ENCODE measurements at places on chromosomes 13 and 19.
A peak's percentile ranks its signal among the peaks of the same experiment; 100 is the strongest.

DNA sequence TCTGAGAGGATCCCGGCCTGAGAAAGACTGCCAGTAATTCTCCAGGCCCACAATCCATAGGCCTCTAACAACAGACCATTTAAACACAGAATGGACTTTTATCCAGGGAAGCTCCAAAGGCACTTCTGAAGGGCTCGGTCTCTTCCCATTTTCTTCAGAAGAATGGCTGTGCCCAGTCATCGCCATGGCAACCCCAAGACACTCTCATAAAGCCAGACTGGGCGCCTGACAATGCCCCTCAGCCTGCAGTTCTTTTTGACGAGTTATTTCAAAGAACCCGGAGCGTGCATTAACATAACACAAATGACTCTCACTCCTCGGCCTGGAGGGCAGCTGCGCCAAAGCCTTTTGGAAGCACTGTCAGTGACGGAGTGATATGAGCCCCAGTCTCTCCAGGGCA is 61.0 kb downstream of the RASA3 start:
- DNase-seq: no peak

DNA sequence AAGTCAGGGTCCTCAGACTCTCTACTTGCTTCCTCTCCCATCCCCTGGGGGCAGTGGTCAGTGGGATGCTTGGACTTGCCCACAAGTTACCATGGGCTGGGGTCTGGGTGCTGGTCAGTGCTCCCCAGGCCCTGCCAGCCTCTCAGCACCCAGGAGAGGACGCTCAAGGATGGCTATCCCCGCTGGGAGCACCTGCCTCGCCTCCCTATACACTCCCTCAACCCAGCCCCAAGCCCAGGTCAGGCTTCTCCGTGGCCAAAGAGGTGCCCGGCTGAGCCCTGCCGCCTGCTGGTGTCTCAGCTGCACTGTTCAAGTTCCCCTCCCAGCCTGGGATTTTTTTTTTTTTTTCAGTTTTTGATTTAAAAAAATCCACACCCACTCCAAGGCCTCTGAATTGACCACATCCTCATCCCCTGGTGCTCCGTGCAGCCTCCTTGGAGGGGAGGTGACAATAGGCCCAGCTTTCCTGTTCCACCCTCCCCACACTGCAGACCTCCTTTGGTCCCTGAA is 10.8 kb downstream of the F2RL3 start:
- DNase-seq: no peak

- no peak for DNase-seq
Measured at GRCh38 chr13:18936104-18936503, 245.5 kb downstream of the TUBA3C start.

- peak; percentile 64 for DNase-seq
Measured at GRCh38 chr13:108495646-108496361, 133.6 kb upstream of the MYO16 start.

DNA sequence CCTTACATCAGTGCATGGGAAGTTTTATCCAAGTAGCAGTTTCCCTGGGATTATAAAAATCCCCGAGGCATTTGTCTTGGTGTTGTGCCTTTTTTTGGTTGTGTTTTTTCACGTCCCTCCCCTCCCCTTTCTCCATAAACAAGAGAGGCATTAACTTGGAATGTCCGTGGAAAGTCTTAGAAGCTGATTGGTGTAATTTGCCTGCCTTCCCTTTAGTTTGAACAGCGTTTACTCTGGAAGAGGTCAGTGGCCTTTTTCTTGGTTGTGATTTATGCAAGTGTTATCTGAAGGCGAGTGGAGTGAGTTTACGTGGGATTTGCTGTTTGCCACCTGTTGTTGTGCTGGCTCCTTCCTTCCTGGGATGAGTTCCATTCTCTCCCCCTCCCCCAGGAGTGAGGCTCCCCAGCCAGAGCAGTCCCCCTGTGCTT is 7.2 kb downstream of the ACTN4 start:
- no peak for DNase-seq

- no peak for DNase-seq
Measured at GRCh38 chr13:22596171-22596863, 584.5 kb upstream of the SGCG start.

DNA sequence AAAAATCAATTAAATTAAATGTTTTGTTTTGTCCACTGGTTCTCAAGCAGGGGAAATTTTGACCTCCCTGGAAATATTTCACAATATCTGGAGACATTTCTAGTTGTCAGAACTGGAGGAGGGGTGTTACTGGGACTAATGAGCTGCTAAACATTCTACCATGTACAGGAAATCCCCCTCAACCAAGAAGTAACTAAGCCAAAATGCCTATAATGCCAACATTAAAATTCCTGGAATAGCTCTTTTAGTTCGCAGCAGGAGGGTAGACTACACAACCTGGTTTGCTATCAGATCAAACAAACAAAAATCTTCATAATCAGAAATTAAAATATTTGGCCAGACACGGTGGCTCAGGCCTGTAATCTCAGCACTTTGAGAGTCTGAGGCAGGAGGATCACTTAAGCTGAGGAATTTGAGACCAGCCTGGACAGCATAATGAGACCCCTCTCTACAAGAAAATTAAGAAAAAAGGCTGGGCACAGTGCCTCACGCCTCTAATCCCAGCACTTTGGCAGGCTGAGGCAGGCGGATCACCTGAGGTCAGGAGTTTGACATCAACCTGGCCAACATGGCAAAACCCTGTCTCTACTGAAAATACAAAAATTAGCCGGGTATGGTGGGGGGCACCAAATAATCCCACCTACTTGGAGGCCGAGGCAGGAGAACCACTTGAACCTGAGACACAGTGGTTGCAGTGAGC is 13.7 kb upstream of the SMARCA4 start:
- no peak for DNase-seq

DNA sequence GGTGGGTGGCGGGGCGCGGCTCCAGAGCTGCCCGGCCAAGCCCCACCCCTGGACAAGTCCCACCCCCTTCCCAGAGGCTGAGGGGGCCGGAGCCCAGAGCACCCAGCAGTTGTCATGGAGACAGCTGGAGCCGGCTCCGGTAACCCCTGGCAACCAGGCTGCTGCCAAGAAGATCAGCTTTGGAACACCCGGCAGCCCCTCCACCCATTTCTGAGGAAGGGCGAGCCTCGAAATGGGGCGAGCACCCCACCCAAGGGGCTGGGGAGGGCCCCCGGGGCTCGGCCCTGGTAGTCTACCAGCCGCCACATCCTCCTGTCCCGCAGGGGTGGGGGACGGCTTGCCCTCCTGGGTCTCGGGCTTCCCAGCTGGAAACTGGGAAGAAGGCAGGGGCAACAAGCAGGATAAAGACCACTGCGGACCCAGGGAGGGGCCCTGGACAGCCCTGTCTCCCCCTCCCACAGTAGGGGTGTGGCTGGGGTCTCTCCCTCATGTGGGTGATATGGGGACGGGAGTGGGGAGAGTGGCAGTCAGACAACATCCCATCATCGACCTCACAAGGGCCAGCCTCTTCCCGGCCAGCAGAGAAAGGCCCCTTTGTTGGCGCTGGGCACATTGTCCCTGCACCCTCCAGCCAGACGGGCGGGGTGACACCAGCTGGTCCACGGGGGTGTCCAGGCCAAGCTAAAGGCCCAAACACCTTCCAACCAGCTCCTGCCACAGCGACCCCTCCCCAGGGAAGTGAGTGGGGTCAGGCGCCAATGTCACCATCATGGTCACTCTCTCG is 1.5 kb downstream of the CERS1 start:
- peak; percentile 96 for DNase-seq

DNA sequence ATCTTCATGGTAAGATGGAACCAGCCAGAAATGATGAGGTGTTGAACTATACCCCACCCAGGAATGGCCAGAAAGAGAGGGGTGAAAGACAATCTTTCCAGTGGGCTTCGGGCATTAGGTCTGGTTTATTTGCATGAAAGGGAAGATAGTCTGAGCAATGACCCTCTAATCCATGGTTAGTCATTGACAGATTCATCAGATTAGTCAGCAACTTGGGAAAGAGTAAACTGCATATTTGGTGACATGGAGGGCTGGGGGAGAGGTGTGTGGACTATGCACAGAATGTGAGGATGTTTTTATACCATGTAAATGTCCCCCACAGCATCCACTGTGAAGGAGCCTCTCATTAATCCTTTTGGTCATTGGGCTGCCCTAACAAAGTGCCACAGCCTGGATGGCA is 30.1 kb upstream of the USP12 start:
- DNase-seq: no peak

DNA sequence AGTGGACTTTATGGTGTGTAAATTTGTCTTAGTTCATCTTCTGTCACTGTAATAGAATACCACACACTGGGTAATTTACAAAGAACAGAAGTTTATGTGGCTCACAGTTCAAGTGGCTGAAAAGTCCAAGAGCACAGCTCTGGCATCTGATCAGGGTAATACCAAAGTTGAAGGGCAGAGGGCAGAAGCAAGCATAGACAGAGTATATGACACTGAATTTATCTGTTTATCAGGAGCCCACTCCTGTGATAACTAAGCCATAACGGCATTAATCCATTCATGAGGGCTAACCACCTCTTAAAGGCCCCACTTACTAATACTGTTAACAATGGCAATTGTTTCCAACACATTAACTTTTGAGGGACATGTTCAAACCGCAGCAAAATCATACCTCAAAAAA is 4.0 kb upstream of the RFXAP start:
- no peak for DNase-seq

- peak; percentile 59 for DNase-seq
Measured at GRCh38 chr19:44071824-44072542, at the start of gene ZNF284. ZNF284 (plus strand) TSS chr19:44072159; CDS start chr19:44076390, 4,231 bp downstream.

DNA sequence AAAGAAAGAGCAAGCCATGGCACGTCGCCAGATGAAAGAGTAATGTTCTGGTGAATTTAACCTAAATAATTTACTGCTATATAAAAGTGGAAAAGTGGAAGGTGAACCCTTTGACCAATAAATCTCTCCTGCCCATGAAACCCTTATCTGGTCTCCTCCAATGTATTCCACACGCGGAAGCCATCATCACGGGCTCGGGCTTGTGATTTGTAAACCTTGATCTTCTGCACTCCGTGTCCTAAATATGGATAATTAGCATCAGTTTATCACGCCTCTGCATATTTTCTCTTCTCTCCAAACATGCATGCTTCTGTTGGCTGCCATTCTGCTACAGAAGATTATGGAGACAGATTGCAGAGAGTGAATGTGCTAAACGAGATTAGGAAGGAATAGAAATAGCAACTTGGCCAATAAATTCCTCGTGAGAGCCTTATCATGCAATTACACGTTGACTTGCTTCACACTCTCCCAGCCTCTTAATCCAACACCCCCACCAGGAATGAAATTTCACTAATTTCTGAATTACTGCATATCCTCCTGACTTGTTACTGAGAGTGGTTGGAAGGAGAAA is 34.5 kb downstream of the SOX1 start:
- no peak for DNase-seq

GRCh38 chr19:29107831-29108230 is 105.1 kb downstream of the UQCRFS1 start:
- no peak for DNase-seq

DNA sequence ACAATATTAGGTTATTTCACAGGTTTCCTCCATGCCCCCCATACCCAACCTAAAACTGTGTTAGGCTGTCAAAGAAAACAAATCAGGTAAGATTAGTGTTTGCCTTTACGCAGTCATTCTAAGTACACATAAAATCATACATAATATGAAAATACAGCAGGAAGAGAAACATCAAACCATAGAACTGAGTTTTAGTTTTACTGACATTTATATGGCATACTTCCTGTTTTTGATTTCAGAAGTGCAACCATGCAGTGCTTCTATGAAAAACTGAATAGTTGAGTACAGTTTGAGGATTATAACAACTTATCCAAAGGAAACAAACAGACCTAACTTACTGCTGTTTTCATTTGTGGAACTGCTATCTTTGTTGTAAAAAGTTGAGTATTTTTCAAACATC is 91.3 kb downstream of the KCNRG start:
- DNase-seq: no peak

DNA sequence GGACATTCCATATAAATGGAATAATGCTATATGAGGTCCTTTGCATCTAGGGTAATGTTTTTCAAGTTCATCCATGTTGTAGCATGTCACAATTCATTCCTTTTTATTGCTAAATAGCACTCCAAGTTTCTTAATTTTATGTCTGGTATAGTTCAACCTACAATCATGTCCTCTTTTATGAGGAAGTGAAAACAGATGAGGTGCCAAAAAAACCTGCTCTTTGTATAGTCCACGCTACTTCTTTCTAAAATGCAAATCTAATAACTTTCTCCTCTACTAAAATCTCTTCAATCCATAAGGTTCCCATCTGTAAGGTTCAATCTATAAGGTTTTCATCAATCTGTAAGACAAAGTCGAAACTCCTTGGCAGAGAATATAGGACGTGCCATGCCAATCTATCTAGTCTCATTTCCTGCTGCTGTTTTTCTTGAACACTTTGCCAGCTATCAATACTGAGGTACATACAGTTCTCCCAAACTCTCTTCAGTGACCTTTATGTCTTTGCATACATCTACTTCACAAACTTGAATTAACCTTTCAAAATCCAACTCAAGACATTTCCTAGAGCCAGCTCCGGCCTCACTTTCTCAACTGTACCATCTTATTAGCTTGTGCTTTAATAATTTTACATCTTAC is 33.7 kb downstream of the INTS6 start:
- DNase-seq: no peak

DNA sequence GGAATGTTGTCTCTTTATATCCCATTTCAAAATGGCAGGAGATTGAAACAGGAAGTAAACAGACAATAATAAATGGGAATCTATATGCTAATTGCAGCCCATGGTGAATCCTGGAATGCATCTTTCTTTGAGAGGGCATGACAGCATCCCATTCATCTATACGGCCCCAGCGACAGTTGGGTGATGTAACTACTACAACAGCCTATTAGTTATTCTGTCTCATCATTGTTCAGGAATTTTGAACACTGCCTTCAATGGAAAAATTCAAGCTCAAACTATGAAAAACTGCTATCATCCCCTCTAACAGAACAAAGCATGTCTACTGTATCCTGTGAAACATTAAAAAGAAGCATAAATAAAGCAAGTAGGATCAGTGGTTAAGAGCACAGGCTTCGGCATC is 262.1 kb downstream of the DCT start:
- no peak for DNase-seq

DNA sequence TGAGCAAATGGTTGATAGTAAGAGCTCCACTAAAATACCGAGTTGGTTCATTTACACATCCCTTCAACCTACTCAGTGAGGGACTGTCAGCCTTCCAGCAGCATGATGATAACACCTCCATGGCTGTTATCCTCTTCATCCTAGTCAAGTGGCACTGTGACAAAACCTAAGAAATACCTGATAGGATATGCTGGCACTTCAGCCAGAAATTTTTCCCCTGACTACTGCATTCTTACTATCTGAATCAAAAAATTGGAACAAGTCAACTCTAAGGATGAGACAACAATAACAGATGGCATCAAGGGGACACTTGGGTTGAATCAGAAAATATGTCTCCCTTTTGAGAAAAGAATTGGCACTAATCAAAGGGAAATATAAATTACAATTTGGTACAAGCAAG is 193.9 kb downstream of the KCTD12 start:
- no peak for DNase-seq

GRCh38 chr13:23592596-23592995 is 22.4 kb downstream of the TNFRSF19 start:
- DNase-seq: no peak
